ENCODE measurements at places on chromosomes 7 and 10.

DNA sequence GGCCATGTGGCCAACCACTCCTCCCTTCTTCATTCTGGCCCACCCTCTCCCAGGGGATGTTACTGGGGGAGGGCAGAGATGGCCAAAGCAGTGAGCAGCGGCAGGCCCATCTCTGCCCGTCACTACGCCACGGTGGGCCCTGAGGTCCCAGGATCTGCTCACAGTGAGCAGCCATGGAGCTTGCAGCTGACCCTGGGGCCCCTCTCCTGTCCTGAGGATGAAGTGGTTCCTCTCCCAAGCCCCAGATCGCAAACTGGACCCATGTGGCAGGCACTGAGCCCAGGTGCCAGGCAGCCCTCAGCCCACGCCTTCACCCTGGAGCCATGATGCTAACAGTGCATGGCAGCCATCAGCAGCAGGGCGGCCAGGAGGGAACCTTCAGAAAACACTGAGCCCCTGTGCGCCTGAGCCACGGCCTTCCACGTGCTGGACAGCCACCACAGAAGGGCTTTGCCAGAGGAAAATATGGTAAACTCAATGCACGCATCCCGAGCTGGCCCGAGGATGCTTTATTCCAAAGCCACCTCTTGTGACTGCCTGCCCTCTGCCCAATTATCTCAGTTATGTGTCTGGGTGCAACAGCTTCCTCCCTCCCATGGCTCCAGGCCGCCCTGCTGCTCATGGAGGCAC is 485.7 kb downstream of the PTPRN2 start:
- no peak for DNase-seq

GRCh38 chr7:128906001-128906765 is 4.3 kb downstream of the KCP start:
- no peak for DNase-seq

DNA sequence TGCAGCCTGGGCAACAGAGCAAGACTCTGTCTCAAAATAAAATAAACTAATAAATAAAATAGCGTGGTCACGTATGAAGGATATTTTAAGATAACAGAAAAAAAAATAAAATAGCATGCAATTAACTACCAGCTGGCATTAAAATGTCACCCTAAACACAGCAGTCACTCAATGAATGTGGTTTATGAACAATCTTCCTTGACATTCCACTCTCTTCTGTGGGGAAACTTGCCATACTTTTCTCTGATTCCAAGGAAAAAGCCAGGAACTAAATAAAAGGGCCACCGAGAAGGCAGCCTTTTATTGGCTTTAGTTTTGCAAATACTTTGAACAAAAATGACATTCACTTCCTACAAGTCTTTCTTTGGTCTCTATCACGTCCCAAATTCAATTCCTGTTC is 266.6 kb downstream of the PARD3 start:
- DNase-seq = no peak

DNA sequence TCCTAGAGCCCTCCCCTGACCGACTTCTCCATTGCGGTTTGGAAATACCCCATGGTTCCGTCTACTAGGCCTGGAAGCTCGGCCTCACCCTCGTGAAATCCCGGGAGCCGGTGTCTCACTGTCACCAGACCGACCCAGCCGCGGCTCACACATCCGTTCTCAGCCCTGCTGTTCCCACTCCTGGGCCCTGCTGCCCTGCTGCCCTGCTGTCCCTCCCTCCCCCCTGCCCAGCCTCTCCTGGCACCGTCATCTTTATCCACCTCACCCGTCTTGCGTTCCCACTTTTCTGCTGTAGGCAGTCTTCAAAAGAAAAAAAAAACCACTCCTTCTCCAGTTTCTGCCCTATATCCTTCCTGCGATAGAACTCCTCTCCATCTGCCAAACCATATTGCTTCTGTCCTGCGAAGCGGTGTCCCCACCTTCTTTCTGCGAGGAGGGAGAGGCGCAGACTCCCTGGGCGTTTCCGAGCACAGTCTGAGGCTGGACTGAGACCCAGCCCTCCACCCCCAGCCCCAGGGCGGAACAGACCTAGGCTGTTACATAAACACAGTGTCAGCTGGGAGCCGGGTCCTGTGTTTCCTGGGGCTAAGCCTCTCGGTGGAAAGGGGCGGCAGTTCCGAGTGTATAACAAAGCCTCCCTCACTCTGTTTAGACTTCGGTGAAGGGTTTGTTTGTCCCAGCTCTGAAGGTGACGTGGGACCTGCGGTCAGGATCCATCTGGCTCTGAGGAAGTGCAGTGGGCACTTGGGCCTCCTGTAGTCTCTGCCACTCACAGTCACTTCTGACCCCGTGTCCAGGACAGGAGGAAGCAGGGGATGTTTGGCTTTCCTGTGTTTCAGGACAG is 2.8 kb downstream of the AGAP3 start:
- DNase-seq = no peak

GRCh38 chr7:27359181-27360125 is 116.9 kb downstream of the EVX1 start:
- DNase-seq = no peak

DNA sequence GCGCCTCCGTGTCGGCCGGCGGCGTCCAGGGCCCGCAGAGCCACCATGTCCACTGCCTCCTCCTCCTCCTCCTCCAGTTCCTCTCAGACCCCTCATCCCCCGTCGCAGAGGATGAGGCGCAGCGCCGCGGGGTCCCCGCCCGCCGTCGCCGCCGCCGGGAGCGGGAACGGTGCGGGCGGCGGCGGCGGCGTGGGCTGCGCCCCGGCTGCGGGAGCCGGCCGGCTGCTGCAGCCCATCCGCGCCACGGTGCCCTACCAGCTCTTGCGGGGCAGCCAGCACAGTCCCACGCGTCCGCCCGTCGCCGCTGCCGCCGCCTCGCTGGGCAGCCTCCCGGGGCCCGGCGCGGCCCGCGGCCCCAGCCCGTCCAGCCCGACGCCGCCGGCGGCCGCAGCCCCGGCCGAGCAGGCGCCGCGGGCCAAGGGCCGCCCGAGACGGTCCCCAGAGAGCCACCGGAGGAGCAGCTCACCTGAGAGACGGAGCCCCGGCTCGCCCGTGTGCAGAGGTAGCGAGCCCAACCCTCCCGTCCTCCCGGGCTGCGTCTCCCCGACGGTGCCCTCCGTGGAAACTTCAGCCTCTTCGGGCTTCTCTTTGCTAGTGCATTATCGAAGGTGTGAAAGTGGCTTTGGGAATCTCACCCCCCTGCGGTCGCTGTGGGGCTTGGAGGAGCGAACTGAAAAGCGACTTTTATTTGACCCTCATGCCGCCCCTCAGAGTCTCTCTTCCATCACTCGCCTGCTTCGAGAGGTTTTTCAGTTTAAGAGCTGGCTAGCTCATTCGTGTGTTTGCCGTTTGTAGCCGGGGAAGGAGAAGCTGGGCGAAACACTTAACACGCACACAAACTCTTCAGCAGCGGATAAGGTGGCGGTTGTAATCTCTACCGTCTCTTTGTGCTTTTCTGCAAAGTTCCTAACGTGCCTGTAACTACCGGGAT is 975 bp downstream of the GLCCI1 start:
- DNase-seq = peak; percentile 34

- no peak for DNase-seq
These were observed 69.8 kb downstream of the MAD1L1 start for GRCh38 chr7:2162959-2163358.

GRCh38 chr10:97428572-97428981 is 2.6 kb downstream of the PGAM1 start:
- no peak for DNase-seq

GRCh38 chr7:50667789-50668226 is 102.6 kb upstream of the DDC start:
- DNase-seq = no peak

- DNase-seq = no peak
These were observed 152.5 kb downstream of the SEMA3A start for GRCh38 chr7:84042110-84042539.

DNA sequence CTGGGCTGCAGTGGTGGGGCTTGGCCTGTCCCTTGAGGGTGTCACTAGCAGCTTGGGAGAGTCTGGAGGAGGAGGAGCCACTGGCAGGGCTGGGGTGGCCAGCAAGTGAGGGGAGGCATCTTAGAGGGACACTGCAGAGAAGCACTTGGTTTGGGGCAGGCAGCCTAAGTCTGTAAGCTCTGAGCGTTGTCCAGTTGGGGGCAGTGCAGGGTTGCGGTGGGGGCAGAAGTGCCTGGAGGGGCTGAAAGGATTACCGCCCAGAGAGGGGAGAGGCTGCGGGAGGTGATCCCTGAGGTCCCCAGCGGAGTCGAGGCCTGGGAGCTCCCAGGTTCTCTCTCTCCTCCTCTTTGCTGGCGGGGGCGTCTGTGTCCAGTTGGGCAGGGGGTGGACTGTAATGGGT is 7.4 kb downstream of the ADCYAP1R1 start:
- no peak for DNase-seq

GRCh38 chr10:26805567-26806245 is 55.1 kb downstream of the ABI1 start:
- DNase-seq = no peak

DNA sequence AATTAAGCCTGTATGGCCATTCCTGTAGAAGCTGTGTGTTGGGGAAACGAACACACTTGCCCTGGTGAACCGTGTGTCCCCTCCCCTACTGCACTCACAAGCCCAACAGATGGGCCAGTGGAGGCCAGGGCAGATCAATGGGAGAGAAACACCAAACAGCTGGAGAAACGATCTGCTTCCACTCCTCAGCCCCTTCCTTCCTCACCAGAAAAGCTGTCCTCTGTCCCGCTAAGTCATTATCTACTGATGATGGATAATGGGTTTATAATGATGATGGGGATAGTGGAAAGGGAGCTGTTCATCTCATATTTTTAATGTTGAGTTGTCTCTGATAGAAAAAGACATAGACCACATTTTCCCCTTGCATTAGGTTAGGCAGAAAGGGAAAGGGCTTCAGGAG is 99.7 kb downstream of the ELMO1 start:
- DNase-seq = no peak
